ENCODE measurements at places on chromosomes 11 and 22.

DNA sequence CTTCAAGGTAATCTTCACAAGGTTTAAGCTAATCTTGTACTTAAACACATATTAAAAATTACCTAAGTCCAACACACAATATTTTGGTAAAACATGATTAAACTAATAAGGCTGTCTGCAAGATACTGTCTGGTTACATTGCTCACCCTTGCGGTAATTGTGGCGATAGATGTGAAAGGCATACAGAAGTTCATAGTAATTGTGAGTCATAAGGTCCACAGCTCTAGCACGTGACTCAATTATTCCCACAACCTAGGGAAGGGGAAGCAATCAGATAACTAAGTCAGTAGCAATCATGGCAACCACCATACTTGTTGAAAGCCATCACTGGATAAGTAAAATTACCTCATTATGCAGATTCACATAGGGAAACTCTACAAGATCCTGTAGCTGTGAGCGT is 30.5 kb upstream of the FNBP4 start:
- no peak for DNase-seq

- DNase-seq = peak; percentile 34
Measured at GRCh38 chr22:40525250-40525884, 111.2 kb downstream of the MRTFA start.

- DNase-seq = no peak
Measured at GRCh38 chr11:34640050-34640923, 19.4 kb downstream of the EHF start.

DNA sequence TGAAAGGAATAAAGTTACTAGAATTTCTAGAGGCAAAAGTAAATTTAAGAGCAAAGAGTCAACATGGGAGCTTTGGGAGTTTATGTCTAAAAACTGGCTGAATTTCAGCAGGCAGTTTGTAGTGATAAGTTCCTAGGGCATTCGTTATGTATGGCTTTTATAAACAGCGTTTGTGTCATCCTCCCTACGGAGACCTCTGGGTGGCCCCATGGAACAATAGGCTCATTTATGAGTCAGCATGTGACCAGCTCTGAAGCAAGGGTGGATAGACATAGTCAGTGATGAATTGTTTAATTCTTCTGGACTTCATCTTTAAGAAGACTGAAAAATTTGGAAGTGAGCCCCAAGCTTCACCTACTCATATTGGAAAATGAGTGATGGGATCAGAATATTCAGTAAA is 37.1 kb downstream of the SVIP start:
- DNase-seq = peak; percentile 10

DNA sequence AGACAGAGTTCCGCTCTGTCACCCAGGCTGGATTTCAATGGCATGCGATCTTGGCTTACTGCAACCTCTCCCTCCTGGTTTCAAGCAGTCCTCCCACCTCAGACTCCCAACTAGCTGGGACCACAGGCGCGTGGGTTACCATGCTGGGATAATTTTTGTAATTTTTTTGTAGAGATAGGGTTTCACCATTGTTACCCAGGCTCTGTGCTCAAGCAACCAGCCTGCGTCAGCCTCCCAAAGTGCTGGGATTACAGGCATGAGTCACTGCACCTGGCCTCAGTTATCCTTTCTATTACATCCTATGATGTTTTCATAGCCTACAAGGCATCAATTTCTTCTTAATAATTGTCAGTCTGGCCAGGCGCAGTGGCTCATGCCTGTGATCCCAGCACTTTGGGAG is 36.5 kb downstream of the LRRC74B start:
- DNase-seq = no peak

DNA sequence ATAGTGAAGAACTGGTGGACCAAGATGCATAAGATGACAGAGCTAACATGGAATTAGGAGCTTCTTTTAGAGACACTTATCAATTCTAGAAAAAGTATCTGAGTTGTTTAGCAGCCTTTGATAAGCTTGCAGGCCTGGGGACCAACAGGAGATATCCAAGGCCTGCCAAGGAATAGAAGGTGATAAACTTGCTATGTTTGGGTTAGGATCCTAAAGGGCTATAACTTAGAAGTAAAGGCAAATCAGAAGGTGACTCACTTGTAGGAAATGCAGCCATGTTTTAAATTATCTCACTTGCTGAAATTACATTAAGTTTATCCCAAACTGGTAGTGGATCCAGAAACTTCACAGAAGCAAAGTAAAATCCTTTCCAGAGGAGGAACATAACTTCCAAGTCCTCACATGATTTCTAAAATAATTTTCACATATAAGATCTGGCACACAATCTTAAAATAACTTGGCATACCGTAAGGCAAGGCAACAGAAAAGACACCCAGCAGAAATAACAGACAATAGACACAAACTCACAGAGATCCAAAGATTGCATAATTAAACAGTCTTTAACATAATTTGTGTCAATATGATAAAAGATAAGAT is 69.6 kb upstream of the TEAD1 start:
- DNase-seq = no peak

- DNase-seq = no peak
Measured at GRCh38 chr11:117414724-117415123, 87.1 kb downstream of the CEP164 start.

GRCh38 chr11:18243783-18244362 is 4.6 kb downstream of the SAA2 start:
- peak; percentile 60 for DNase-seq

DNA sequence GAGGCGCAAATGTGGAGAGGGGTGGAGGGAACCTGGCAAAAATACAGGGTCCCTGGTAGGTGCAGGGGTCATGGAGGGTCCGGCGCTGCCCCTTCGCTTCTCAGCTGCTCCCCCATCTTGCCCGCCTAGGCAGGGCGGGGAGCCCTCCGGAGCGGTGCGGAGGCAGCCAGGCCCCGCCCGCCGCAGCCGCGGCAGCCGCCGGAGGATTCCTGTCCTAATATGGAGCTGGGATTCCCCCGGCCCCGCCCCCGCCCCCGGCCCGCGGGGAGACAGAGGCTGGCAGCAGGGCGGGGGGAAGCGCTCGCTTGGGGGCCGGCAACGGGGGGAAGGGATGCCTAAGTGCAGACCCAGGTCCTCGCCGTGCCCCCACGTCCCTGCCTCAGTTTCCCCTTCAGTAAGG is 1.0 kb upstream of the NPAS4 start:
- DNase-seq = no peak

GRCh38 chr11:17736930-17737817 is 2.6 kb downstream of the KCNC1 start:
- DNase-seq = no peak

DNA sequence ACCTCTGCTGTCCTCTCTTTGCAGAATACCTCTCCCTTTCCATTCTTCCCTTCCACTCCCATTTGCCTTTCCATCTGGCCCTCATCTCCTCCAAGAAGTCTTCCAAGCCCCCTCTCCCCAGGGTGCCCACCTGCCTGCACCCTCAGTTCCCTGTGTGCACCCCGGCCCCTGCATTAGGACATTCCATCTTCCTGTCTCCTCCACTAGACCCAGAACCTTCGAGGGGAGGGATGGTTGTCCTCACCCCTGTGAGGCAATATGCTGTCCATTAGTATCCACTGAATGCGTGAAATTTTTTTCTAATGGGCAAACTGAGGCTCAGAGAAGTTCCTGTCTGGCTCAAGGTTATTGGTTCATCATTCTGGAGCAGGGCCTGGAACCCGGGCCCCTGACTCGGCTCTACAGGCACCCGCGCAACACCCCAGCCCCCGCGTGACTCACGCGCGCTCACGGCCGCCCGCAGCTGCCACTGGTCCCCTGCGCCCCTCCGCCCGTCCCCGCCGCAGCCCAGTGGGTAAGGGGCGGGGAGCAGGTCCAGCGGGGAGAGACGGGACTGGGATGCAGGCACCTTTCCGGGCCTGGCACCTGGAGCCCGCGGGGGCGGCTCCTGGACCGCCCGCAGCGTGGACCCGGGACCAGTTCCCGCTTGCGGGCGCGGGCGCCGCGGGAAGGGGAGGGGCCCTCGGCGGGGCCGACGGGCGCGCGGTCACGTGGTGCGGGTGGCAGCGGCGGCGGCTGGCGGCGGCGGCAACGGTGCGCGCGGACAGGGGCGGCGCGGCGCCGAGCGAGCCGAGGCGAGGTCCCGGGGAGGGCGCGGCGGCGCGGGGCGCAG is 7.0 kb downstream of the SEPTIN3 start:
- no peak for DNase-seq

DNA sequence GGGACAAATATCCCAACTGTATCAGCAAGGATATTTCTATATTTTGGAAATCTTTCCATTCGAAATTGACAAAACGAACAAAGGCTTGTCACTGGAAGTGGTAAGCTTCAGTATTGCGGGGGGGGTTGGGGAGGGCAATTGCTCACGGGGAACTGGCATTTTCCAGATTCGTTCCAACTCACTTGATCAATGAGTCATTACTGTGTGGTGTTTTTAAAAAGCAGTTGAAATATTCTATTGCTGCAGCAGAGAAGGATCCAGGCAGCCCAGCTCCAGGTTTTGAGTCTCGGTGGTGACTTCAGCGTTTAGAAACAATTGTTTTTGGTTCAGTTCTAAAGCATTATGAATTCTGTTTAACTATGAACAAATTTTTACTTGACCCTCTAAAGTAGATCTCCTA is 33.8 kb upstream of the FBLN1 start:
- peak; percentile 59 for DNase-seq

GRCh38 chr11:43573233-43573632 is 107.3 kb upstream of the HSD17B12 start:
- DNase-seq = no peak

GRCh38 chr22:47927648-47928210 is 1165.3 kb downstream of the TBC1D22A start:
- DNase-seq = no peak

- no peak for DNase-seq
Measured at GRCh38 chr11:35786188-35786587, 123.6 kb downstream of the TRIM44 start.

- no peak for DNase-seq
Measured at GRCh38 chr11:364991-365725, 4.1 kb upstream of the B4GALNT4 start.

GRCh38 chr22:41862160-41862529 is 29.2 kb downstream of the SREBF2 start:
- DNase-seq = no peak

GRCh38 chr11:65445604-65446445 is 23.2 kb downstream of the NEAT1 start:
- no peak for DNase-seq

DNA sequence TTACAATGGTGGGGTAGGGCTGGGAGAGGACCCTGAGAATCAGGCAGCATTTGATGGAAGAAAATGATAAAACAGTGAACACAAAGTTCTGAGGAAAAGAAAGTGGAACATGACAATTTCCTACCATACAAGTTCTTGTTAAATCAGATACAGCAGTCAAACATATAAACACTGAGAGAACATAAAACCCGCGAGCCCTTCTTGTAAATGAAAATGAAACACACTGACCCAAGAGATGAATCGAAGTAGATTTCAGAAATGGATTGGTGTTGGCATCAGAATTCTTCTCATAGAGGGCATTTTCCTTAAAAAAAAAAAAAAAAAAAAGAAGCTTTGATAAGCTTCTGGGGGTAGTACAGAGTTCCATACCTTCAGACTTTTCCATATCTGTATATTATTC is 134.7 kb upstream of the TMEM45B start:
- DNase-seq = no peak

GRCh38 chr11:63770763-63771162 is 2.2 kb upstream of the ZFTA start:
- DNase-seq = no peak

GRCh38 chr11:115208808-115209259 is 295.4 kb downstream of the CADM1 start:
- no peak for DNase-seq

DNA sequence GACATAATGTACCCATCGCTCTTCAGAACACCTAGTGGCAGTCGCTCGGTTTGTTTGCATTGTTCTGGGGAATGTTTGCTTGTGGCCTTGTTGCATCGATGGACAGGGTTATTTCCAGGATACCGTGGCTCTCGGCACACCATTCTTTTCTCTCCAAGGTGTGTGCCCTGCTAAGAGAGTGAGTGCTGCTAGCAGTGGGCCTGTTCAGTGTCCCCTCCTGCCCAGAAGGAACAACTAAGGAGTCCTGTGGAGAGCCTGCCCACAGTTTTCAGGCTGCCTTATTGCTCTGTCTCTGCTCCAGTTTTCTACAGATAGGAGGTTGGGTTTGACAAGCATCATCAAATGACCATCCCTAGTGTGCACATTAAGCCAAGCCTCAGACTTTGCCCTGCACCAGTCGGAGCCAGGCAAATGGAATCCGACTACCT is 1.4 kb downstream of the CRY2 start:
- no peak for DNase-seq

DNA sequence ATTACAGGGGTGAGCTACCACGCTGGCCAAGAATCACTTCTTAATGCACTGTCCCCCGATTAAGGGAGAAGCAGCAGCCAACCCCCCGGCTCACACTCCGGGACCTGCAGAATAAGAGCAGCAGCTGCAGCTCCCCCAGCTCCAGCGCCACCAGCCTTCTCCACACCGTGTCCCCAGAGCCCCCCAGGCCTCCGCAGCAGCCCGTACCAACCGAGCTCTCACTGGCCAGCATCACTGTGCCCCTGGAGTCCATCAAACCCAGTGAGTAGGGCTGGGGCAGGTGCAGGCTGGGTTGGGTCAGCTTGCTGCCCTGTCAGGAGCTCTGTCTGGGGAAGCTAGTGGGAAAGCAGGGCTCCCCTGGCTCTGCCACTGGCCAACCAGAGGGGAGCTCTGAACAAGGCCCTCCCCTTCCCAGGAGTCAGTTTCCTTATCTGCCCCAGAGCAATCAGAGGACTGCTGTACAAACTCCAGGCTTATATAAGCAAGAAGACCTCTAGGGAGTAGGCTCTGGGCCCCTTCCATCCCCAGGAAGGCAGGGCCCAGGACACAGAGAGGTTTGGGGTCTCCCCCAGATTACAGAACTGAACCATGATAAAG is 8.5 kb upstream of the SH3BP1 start:
- DNase-seq = no peak

- DNase-seq = no peak
Measured at GRCh38 chr11:75351791-75352587, 528 bp upstream of the ARRB1 start.

DNA sequence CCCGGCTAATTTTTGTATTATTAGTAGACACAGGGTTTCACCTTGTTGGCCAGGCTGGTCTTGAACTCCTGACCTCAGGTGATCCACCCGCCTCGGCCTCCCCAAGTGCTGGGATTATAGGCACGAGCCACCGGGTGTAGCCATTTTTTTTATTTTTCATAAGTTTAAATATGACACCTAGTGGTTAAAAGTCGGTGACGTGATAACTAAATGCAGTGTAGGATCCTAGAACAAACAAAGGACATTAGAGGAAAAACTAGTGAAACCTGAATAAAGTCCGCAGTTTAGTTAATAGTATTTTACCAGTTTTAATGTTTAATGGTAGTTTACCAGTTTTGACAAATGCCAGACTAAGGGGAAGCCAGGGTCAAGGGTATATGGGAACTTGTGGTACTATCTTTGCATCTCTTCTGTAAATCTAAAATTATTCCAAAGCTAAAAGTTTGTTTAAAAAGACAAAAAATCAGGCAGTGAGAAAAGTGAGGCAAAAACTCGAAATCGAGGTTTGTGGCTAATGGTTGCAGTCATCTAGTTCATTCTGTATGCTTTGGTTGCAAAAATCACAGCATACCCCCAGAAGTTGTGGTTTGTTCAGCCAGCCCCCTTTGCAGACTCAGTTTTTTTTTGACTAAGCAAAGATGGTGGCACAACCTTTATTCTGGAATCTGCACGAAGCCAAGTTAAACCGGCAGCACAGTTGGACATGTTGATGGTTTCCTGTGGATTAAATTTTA is 29.6 kb downstream of the TOM1 start:
- no peak for DNase-seq

Measured in fibroblast of the conjunctiva (primary cell).